ENCODE measurements at places on chromosomes 12 and 14. TPM values are rescaled to one million over a fixed set of nuclear protein-coding genes. Genes with fewer than 3 reads are reported as not detected.

The RERGL gene
- not detected for total RNA-seq

The CLEC4D gene
- total RNA-seq, result not detected

The CLEC4A gene
- not detected for total RNA-seq

The PKP2 gene
- 0.18 TPM for total RNA-seq

The GMFB gene
- 44.4 TPM for total RNA-seq

The TIMELESS gene
- total RNA-seq, result 57.6 TPM

GRCh38 chr12:32089586-32089985, 17.1 kb upstream of the BICD1 start:
- DNase-seq, result no peak
- no peak overlapping the region for H3K27ac ChIP-seq
- H3K4me1 ChIP-seq, result no peaks in the 10 kb centered on the region
- no peaks in the 10 kb centered on the region for H3K36me3 ChIP-seq
- no peaks in the 10 kb centered on the region for H3K27me3 ChIP-seq
- no peak overlapping the region for H3K4me3 ChIP-seq

DNA sequence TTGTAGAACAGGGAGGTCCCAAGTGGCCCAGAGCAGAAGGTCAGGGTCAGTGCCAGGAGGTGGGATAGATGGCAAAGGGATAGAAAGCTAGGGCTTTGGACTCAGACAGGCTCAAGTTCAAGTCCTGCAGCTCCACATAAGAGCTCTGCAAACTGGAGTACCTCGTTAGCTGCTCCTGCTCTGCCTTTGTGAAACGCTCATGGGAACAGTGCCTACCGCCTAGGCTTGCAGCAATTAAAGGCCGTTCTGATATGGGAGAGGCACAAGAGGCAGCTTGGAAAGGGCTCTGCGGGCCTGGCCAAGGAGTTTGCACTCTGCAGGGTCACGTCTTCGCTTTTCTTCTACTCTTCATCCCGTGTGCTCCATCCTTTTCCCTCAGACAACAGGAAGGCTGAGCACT, 54.1 kb downstream of the MAP1LC3B2 start:
- no peak overlapping the region for H3K4me3 ChIP-seq
- H3K27me3 ChIP-seq, result no peaks in the 10 kb centered on the region
- H3K4me1 ChIP-seq, result peaks cover 3% of the 10 kb centered on the region
- H3K27ac ChIP-seq, result no peak overlapping the region
- DNase-seq, result no peak

DNA sequence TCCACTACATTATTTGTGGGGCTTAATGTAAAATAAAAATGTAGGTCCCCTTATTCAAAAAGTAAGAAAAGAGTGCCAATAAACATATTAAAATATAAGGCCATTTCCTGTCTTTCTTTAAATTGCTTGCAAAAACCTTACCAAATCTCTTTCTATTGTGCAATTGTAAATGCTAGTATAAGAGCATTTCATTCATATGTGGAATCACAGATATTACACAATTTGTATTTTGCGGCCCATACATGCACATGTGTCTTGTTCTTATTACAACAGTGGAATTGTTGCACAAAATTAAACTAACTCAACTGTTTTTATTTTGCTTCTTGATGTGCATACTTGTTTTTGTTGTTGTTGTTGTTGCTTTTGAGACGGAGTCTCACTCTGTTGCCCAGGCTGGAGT, 20.1 kb upstream of the CRADD start:
- H3K4me1 ChIP-seq, result no peaks in the 10 kb centered on the region
- H3K27me3 ChIP-seq, result peaks cover 4% of the 10 kb centered on the region
- H3K36me3 ChIP-seq, result peaks cover 2% of the 10 kb centered on the region

DNA sequence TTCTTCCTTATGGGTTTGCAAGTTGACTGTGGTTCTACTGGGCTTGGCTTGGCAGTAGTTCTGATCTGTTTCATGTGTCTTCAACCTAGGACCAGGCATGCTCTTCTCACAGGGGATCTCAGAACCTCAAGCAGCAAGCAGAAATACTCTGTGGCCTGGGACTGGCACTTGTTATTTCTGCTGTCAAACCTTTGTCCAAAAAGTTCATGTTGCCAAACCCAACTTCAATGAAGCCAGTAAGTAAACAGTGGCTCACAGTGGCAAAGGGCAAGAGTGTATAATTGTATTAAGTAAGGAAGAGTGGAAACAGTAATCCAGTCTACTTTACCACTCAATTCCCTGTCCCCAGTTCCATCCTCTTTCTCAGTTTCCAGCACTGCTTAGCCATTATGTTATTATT, 15.7 kb upstream of the HMGA2 start:
- H3K4me1 ChIP-seq, result peaks cover 5% of the 10 kb centered on the region
- DNase-seq, result no peak
- H3K4me3 ChIP-seq, result no peak overlapping the region
- peaks cover 3% of the 10 kb centered on the region for H3K36me3 ChIP-seq

DNA sequence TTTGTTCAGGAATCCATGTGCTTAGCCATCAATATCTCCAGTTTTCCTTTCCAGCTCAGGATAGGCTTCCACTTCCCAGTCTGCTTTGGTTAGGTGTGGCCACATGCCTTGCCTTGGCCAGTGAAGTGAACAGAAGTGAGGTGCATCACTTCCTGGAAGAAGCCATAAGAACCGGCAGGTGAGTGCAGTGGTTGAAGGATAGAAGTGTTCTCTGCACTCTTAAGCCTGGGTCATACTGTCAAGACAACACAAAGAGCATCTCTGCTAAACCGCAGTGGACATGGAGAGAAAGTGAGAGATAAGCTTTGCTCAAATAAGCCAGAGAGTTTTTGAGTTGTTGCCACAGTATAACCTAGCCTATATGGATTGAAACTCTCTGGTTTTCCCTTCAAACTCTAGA, 11.4 kb downstream of the GNG2 start:
- peaks cover 52% of the 10 kb centered on the region for H3K4me1 ChIP-seq
- no peaks in the 10 kb centered on the region for H3K27me3 ChIP-seq
- peaks cover 42% of the 10 kb centered on the region for H3K36me3 ChIP-seq
- peak overlapping the region; percentile 43 for H3K27ac ChIP-seq

- peaks cover 98% of the 10 kb centered on the region for H3K27me3 ChIP-seq
- no peak for DNase-seq
- peaks cover 3% of the 10 kb centered on the region for H3K36me3 ChIP-seq
- peaks cover 43% of the 10 kb centered on the region for H3K4me1 ChIP-seq
Measured at GRCh38 chr12:53994264-53995001, 5.5 kb upstream of the HOXC9 start.

- H3K27me3 ChIP-seq, result peaks cover 9% of the 10 kb centered on the region
- H3K4me1 ChIP-seq, result peaks cover 12% of the 10 kb centered on the region
- H3K27ac ChIP-seq, result no peak overlapping the region
- H3K4me3 ChIP-seq, result no peak overlapping the region
Measured at GRCh38 chr12:27861428-27862167, 81.6 kb upstream of the MANSC4 start.

DNA sequence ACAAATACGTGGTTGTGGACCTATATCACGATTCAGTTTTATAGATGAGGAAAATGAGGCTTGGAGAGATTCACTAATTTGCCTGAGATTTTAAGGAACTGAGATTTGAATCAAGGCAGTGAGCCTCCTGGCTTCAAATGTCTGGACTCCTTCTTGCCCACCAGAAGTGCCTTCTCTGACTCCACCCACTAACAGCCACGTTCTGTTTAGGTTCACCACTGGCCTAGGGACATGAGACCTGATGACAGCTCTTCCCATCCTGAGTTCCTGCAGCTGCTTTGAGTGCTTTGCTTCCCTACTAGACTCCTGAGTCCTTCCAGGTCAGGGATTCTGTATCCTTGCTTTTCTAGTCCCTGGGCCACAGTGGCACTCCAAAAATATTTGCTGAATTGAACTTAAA, 57.1 kb downstream of the PLBD1 start:
- peaks cover 5% of the 10 kb centered on the region for H3K27me3 ChIP-seq
- DNase-seq, result no peak
- H3K4me3 ChIP-seq, result no peak overlapping the region
- H3K27ac ChIP-seq, result no peak overlapping the region
- H3K36me3 ChIP-seq, result peaks cover 4% of the 10 kb centered on the region

- no peak overlapping the region for H3K27ac ChIP-seq
- no peak overlapping the region for H3K4me3 ChIP-seq
- peaks cover 43% of the 10 kb centered on the region for H3K27me3 ChIP-seq
- DNase-seq, result no peak
Measured at GRCh38 chr12:109301643-109302168, 7.4 kb downstream of the FOXN4 start.

GRCh38 chr12:114823724-114824123, 139.7 kb upstream of the TBX3 start:
- no peak overlapping the region for H3K4me3 ChIP-seq
- H3K4me1 ChIP-seq, result no peaks in the 10 kb centered on the region
- DNase-seq, result no peak
- no peak overlapping the region for H3K27ac ChIP-seq
- no peaks in the 10 kb centered on the region for H3K36me3 ChIP-seq

DNA sequence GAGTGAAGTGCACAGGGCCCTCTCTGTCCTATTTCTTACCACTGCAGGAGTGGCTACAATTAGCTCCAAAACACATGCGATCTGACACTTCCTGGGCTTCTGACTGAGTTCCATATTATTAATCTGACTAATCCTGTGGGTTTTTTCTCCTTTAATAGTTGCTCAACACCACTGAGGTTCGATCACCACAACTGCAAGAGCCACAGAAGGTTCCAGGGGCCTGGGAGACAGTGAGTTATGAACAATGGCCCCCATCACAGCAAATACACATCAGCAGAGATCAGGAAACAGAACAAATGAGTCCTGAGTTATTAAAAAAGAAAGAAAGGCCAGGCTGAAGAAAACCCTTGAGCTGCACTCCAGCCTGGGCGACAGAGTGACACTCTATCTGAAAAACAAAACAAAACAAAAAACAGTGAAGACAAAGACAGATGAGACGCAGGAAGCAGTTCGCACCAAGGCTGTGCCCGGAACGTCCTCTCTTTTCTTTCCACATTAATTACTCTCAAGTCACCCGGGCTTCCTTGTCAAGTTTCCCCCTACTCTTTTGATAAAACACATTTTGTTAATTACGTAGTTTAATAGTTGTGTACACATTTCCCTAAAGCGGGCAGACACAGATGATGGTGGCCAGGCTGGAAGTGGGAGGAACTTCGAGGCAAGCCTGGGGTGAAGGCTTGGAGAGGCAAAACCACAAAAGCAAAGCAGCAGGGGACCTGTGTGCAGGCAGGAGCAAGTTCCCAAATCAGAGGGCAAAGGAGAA, 42.7 kb downstream of the CDC42BPB start:
- no peaks in the 10 kb centered on the region for H3K27me3 ChIP-seq
- H3K36me3 ChIP-seq, result no peaks in the 10 kb centered on the region
- peaks cover 3% of the 10 kb centered on the region for H3K4me1 ChIP-seq
- H3K4me3 ChIP-seq, result no peak overlapping the region
- no peak for DNase-seq
- no peak overlapping the region for H3K27ac ChIP-seq

- H3K4me3 ChIP-seq, result no peak overlapping the region
- peaks cover 56% of the 10 kb centered on the region for H3K36me3 ChIP-seq
- DNase-seq, result no peak
- H3K27ac ChIP-seq, result no peak overlapping the region
- H3K4me1 ChIP-seq, result peaks cover 62% of the 10 kb centered on the region
Measured at GRCh38 chr14:64918216-64918615, 4.0 kb downstream of the CHURC1 start.

- no peak overlapping the region for H3K4me3 ChIP-seq
- no peak overlapping the region for H3K27ac ChIP-seq
- H3K4me1 ChIP-seq, result peaks cover 4% of the 10 kb centered on the region
Measured at GRCh38 chr14:100677554-100678468, 48.9 kb upstream of the DLK1 start.

GRCh38 chr14:33515441-33515840, 435.4 kb downstream of the EGLN3 start:
- H3K4me1 ChIP-seq, result no peaks in the 10 kb centered on the region
- no peaks in the 10 kb centered on the region for H3K27me3 ChIP-seq
- no peak overlapping the region for H3K27ac ChIP-seq
- no peak overlapping the region for H3K4me3 ChIP-seq

GRCh38 chr12:118465706-118466105, 89.4 kb downstream of the SUDS3 start:
- H3K4me3 ChIP-seq, result no peak overlapping the region
- H3K4me1 ChIP-seq, result no peaks in the 10 kb centered on the region
- H3K27ac ChIP-seq, result no peak overlapping the region

DNA sequence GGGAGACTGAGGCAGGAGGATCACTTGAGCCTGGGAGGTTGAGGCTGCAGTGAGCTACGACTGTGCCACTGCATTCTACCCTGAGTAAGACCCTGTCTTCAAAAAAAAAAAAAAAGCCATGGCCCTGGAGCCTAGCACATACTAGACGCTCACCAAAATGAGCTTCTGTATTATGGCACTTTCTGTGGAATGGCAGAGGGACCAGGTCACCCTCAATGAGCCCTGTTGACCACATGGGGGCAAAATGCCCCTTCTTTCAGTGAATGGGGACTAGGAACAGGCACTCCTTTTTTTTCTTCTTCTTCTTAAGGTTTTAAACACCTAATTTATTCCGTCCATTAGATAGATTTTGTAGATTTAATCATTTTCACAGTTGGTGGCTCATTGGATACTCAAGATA, 50.5 kb downstream of the FAM222A start:
- no peak overlapping the region for H3K27ac ChIP-seq
- peaks cover 4% of the 10 kb centered on the region for H3K4me1 ChIP-seq
- H3K36me3 ChIP-seq, result no peaks in the 10 kb centered on the region
- no peak overlapping the region for H3K4me3 ChIP-seq
- no peaks in the 10 kb centered on the region for H3K27me3 ChIP-seq
- DNase-seq, result no peak

GRCh38 chr14:54772451-54772881, 130.2 kb downstream of the GCH1 start:
- peaks cover 10% of the 10 kb centered on the region for H3K36me3 ChIP-seq
- peaks cover 42% of the 10 kb centered on the region for H3K4me1 ChIP-seq
- peak overlapping the region; percentile 50 for H3K4me3 ChIP-seq
- H3K27ac ChIP-seq, result peak overlapping the region; percentile 82
- peaks cover 14% of the 10 kb centered on the region for H3K27me3 ChIP-seq

GRCh38 chr14:60856111-60856510, 121.5 kb downstream of the MNAT1 start:
- no peak for DNase-seq
- no peaks in the 10 kb centered on the region for H3K27me3 ChIP-seq
- H3K36me3 ChIP-seq, result peaks cover 53% of the 10 kb centered on the region
- H3K27ac ChIP-seq, result no peak overlapping the region
- H3K4me3 ChIP-seq, result no peak overlapping the region

GRCh38 chr14:36271939-36272907, 48.2 kb downstream of the MBIP start:
- H3K4me3 ChIP-seq, result peak overlapping the region; percentile 75
- peaks cover 72% of the 10 kb centered on the region for H3K27me3 ChIP-seq
- no peaks in the 10 kb centered on the region for H3K36me3 ChIP-seq

GRCh38 chr12:13229504-13229903, 33.0 kb downstream of the EMP1 start:
- no peak overlapping the region for H3K27ac ChIP-seq
- H3K4me1 ChIP-seq, result no peaks in the 10 kb centered on the region
- no peak for DNase-seq

- H3K4me1 ChIP-seq, result peaks cover 48% of the 10 kb centered on the region
- H3K4me3 ChIP-seq, result no peak overlapping the region
- peak overlapping the region; percentile 73 for H3K27ac ChIP-seq
- no peak for DNase-seq
Measured at GRCh38 chr12:92124689-92125029, 21.0 kb downstream of the BTG1 start.

DNA sequence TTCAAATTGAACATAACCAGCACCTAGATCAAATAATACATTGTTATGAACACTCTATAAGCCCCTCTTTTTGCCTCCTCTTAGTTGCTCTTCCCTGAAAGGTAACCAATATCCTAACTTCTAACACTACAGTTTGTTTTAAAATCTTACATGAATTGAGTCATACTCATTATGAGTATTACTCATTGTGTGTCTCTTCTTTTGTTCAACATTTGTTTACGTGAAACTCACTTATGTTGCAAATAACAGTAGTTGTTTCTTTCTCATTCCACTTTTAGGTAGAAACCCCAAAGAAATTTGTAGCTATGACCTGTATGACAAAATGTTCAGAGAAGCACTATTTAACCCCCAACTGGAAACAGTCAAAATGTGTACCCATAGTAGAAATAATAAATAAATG, 6.6 kb downstream of the LRRC9 start:
- DNase-seq, result no peak
- H3K36me3 ChIP-seq, result no peaks in the 10 kb centered on the region
- peak overlapping the region; percentile 54 for H3K27ac ChIP-seq
- no peaks in the 10 kb centered on the region for H3K27me3 ChIP-seq
- peak overlapping the region; percentile 12 for H3K4me3 ChIP-seq

All from activated naive CD8-positive, alpha-beta T cell treated with anti-CD3 and anti-CD28 coated beads for 36 hours (primary cell).